ENCODE measurements at places on chromosomes 3 and 15.

- no peak for DNase-seq
Observed at GRCh38 chr3:179950840-179951239, 85.9 kb downstream of the PEX5L start.

DNA sequence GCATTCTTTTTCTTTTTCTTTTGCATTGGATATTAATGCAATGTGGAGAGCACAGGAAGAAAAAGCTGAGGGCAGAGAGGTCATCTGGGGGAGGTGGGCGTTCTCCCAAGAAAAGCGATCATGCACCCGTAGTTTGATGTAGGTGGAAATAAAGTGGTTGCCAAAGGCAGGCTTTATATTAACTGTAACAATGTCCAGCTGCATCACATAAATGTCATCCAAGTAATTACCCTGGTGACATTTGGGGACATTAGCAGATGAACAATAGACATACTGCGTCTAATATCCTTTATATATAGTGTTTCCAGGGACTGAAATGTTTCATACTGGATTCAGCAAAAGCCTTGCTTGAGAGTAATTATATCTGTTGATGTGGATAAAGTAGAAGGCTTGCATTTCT, 135.5 kb downstream of the CNTN6 start:
- DNase-seq = no peak

- DNase-seq = peak; percentile 79
Observed at GRCh38 chr15:52790169-52790708, at the start of gene ONECUT1. Gene ONECUT1 (minus strand): TSS chr15:52790336. CDS start chr15:52789884, 452 bp downstream.

- DNase-seq = no peak
Observed at GRCh38 chr3:150327678-150328653, 80.1 kb upstream of the TSC22D2 start.

- DNase-seq = peak; percentile 55
Observed at GRCh38 chr3:169575381-169575780, 88.1 kb downstream of the MECOM start.

DNA sequence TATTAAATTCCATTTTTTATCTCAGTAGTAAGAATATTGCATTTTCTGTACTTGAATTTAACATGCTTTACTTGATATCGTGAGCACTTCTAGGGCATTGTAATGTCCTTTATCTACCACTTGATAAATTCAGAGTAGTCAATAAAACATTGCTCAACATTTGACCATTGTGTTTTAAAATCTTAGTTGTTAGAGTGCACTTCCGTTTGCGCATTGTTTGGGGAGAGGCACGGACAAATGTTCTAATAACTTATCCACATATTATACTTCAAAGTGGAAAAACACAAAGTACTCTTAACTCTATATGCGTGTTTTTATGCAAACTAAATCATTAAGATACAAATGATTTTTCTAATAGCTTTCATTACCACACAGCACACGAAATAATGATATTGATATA, 419 bp downstream of the FAM227B start:
- DNase-seq = no peak

GRCh38 chr15:46815765-46816164, 901.5 kb upstream of the SEMA6D start:
- no peak for DNase-seq

- DNase-seq = no peak
Observed at GRCh38 chr15:67103869-67104268, 38.5 kb downstream of the SMAD3 start.

- no peak for DNase-seq
Observed at GRCh38 chr3:4410606-4411005, 56.5 kb downstream of the SUMF1 start.

DNA sequence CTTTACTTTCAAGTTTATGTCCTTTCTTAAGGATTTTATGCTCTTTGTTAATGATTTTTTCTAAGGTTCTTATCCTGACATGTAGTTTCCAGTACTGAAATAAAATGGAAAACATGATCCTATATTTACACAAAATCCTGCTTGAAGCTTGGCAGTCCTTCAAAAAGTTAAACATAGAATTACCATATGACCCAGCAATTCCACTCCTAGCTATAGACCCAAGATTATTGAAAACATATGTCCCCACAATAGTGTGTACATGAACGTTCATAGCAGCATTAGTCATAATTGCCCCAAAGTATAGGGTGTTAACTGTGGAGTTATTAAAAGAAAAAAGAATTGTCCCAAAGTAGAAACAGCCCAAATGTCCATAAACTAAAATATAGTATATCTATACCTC, 33.2 kb downstream of the ITGB5 start:
- DNase-seq = no peak

- DNase-seq = no peak
Observed at GRCh38 chr15:57785039-57785438, 78.5 kb downstream of the POLR2M start.

- no peak for DNase-seq
Observed at GRCh38 chr3:45639044-45639392, 44.5 kb downstream of the LIMD1 start.

DNA sequence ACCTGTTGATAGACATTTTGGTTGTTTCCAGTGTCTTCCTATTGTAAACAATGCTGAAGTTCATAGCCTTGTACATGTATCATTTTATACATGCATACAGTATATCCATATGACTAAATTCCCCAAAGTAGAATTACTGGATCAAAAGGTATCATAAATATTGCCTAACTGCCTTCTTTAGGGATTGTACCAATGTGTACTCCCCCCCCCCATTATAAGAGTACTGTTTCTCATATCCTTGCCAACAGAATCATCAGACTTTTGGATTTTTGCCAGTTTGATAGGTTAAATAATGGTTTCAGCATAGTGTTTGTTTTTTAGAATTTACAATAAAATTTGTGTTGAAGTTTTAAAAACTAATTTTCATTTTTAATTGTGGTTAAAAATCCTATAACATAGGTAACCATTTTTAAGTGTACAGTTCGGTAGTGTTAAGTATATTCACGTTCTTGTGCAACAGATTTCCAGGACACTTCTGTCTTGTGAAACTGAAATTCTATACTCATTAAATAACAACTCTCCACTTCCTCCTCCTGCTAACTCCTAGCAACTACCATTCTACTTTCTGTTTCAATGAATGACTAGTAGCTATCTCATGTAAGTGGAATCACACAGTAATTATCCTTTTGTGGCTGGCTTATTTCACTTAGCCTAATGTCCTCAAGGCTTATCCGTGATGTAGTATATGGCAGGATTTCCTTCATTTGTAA, 30.8 kb upstream of the MAP3K13 start:
- DNase-seq = peak; percentile 54

DNA sequence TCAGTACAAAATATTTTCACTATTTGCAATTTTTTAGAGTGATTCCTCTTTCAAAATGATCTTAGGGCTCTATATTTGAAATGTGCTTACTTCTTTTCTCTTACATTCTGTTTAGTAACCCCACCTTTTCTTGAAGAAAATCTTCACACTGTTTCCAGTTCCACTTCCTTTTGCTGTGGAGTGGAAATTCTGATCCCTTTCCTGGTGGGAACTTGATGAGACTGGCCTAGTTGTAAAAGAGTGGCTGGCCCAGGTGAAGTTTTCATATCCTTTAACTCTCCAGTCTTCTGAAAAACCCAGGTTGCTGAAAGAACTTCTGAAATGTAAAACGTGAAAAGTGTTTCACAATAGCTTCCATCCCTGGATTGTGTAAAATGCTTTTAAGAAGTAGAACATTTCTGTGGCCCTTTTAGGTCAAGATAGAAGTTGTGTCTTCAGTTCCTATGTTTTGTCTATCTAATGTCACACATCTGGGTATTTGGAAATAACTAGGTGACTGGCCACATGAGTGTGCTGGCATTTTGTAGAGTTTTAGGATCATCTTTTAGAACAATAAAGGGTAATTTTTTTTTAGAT, 84.8 kb upstream of the LRIG1 start:
- DNase-seq = no peak

- DNase-seq = no peak
Observed at GRCh38 chr3:9914559-9915253, 2.2 kb upstream of the IL17RC start.

- no peak for DNase-seq
Observed at GRCh38 chr15:83960192-83960829, 275.3 kb upstream of the GOLGA6L4 start.

- peak; percentile 17 for DNase-seq
Observed at GRCh38 chr3:71393093-71393492, 190.4 kb downstream of the FOXP1 start.

DNA sequence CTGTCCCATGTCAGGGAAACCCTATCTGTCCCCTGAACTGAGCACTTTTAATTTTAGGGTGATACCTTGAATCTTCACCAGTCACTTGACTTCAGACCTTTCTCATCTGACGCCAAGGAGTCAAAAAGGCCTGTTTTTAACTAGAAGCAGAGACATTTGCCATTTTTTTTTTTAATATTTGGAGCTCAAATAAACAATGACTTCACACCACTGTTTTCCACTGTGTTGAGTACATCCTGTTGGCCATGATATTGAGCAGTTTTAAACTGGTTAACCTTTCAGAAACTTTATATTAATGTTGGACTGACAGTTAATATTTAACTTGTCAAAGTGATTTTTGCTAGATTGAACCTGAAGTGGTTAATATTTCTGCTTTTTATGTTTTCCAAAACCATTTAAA, 28.2 kb downstream of the DAG1 start:
- DNase-seq = no peak

DNA sequence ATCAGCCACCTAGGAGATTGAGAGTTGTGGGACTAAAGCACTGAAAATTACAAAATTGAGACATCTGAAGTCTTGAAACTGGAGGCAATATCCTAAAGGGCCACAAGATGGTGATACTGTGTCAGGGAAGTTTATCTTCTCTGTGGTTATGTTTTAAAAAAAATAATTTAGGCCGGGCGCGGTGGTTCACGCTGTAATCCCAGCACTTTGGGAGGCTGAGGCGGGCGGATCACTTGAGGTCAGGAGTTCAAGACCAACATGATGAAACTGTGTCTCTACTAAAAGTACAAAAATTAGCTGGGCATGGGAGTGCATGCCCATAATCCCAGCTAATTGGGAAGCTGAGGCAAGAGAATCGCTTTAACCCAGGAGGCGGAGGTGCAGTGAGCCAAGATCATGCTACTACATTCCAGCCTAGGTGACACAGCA, 17.9 kb upstream of the NIT2 start:
- DNase-seq = peak; percentile 45

GRCh38 chr15:29003840-29004233, 118.1 kb downstream of the APBA2 start:
- no peak for DNase-seq

- DNase-seq = no peak
Observed at GRCh38 chr15:62027263-62027565, 33.0 kb downstream of the VPS13C start.

- no peak for DNase-seq
Observed at GRCh38 chr3:119360736-119361462, 66.7 kb downstream of the ARHGAP31 start.

DNA sequence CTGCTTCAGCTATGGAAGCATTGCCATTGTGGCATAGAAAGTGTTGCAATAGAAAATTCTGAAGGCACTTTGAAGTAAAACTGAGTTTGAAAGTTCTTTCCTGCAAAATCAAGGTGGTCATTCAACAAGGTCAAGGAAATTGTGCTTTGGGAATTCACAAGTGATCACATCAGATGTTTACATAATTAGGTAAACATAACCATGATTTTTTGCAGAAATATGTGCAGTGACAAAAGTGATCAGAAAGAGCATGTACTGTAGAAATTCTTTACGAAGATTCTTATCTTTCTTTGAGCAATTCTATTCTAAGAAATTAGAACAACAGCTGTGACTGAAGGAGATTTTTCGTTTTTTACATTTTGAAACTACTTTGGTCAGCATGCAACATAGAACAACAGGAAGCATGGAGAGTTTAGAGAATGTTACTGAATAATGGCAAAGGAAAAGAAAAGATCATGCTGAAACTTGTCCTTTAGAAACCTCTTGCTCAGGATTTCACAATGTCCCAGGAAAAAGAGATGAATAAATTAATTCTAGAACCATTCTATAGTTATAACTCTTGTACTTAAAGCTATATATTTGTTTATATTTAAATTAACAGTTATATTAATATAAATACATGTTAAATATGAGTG, 643.4 kb upstream of the ARPP21 start:
- DNase-seq = no peak

GRCh38 chr15:40743485-40743901, 11.6 kb downstream of the RMDN3 start:
- no peak for DNase-seq

DNA sequence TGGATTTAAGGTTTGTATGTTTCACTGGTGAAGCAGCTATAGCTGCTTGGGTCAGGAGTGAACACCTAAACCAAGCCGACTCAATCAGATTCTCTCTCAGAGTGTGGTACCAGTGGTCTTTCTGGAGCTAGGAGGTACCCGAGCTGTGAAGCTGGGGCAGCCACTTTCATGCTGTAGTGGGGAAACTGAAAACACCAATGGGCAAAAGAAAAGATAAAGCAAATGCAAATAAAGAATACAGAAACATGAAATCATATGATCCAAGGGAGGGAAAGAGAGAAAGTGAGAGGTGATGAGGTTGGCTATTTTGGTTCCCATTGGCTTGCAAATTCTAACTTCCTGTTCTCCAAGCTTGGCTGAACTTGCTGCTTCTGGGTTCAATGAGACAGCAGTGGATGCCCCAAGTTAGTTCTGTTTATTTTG, 212.3 kb upstream of the CFAP20DC start:
- DNase-seq = no peak

DNA sequence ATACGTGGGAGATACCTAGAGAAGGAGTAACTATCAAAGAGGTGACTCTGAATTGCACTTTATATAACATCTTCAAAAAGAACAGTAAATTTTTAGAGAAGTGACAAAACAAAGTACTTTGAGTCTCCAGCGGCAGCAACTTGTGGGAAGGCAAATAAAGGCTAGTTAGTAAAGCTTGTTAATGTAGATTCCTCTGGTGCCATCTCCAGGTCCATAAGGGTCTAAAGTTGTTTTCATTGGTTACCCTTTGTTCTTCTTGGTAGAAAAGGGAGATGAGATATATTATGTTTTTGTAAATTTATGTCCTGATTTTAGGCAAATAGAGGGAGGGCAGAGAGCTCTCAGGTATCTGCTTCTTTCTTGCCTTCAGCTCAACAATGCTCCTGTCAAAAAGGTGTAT, 161.6 kb downstream of the MYRIP start:
- no peak for DNase-seq

GRCh38 chr3:183220828-183221227, 32.2 kb upstream of the B3GNT5 start:
- peak; percentile 40 for DNase-seq

GRCh38 chr3:183178833-183179549, 16.5 kb upstream of the LAMP3 start:
- DNase-seq = peak; percentile 65

GRCh38 chr15:78909791-78910228, 35.0 kb downstream of the CTSH start:
- peak; percentile 52 for DNase-seq

- no peak for DNase-seq
Observed at GRCh38 chr3:33877187-33877586, 78.8 kb downstream of the PDCD6IP start.

- DNase-seq = peak; percentile 33
Observed at GRCh38 chr15:100078511-100079220, 263.1 kb downstream of the ADAMTS17 start.

GRCh38 chr3:41224120-41224806, 25.0 kb downstream of the CTNNB1 start:
- DNase-seq = peak; percentile 30

All from RWPE1 (cell line).